ENCODE measurements at places on chromosomes 3 and 15.

DNA sequence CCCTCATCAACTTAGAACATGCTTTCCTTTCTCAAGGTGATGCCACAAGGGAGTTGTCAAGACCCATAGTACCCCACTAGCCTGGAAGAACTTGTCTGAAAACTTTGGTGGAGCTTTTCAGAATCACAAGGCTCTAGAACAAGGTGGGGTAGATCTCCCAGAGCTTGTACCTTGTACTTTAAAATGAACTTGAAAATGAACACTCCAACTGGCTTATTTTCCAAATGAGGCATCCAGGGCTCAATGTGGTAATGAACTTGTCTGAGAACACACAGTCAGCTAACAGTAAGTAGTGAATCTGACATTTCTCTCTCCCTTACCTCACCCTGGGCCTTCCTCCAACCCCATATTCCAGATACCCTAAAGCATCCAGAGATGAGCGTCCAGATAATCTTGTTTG lies 81.8 kb upstream of the THBS1 start:
- DNase-seq, result peak; percentile 17

- peak; percentile 96 for DNase-seq
Measured at GRCh38 chr3:171028779-171029232, 2.3 kb upstream of the SLC2A2 start.

- no peak for DNase-seq
Measured at GRCh38 chr3:57012847-57013246, 47.6 kb upstream of the SPATA12 start.

- peak; percentile 72 for DNase-seq
Measured at GRCh38 chr3:179324270-179324754, 1.5 kb downstream of the ZNF639 start.

DNA sequence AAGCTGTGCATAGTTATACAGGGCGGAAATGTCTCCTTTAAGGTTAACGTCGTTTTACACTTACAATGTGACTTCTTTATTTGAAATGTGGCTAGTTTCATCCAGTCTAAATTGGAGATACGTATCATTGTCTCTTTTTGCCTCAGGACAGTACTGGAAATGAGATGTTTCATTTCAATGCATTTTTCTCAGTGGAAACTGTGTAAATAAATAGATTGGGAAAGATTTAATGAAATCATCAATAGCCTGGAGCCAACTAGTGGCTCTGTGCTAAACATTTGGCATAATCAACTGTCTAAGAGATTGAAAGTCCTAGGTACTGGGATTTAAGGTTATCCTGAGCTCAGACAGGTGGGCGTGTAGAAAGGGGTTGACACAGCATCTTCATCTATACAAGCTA lies 691.5 kb upstream of the CCDC54 start:
- no peak for DNase-seq

DNA sequence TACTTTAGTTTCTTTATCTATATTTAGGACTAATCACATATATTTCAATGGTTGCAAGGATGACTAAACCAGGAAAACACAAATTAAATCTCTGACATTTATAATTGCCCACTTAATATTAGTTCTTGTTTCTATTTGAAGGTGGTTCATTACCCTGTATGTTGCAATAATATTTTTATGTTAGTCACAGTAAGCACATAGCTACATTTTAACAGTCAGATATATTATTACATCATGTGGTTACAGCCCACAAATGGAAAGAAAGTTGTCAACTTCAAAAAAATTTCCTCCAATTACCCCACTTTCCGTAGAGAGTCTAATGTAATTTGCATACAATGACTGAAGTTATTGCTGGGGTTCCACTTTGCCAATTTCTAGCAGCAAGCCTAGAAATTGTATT lies 114.6 kb downstream of the TUSC7 start:
- no peak for DNase-seq

DNA sequence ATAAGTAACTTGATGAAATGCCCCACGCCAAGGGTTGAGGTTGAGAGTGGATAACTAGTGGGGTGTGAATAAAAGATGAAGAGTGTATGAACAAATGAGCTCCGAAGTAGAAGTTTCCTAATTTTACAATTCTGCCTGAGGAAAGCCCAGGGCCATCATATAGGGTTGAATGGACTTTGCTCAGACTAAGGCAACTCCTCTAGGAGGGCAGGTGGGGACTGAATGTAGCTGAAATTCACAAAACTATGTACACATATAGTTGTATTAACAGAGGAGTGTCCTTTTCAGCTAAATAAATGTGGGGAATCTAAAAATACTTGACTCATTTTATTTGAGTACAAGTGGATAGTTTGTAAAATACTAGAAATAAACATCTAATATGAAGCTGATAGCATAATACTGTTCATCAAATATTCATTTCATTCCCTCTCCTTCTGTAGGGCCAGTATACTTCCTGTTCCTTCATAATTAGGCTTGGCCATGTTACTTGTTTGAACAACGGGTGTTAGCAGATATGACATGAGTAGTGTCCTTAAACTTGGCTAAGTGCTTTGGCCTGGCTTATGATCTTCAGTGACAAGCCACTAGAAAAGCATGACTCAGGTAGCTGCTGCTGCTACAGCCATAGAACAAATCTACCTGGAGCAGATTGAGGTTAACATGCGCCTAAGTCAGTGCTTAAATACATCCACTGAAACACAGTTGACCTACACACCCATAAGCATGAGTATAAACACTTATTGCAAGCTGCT lies 26.5 kb downstream of the PLSCR1 start:
- DNase-seq, result no peak

DNA sequence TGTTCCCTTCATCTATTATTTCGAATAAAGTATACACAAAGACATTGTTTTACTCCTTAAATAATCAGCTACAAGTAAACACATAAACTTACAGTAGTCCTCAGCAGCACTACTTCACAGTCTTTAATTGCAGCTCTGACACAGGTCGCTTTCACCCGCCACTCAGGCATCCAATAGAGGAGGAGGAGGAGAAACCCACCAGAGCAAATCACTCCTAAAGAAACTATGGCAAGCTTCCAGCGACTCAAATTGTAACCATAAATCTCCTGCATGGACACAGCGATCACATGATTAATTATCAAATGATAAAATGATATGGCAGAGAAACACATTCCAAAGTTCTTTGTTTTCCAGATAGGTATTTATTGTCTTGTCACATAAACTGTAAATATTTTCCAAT lies 26.2 kb downstream of the ATP13A3 start:
- DNase-seq, result no peak

DNA sequence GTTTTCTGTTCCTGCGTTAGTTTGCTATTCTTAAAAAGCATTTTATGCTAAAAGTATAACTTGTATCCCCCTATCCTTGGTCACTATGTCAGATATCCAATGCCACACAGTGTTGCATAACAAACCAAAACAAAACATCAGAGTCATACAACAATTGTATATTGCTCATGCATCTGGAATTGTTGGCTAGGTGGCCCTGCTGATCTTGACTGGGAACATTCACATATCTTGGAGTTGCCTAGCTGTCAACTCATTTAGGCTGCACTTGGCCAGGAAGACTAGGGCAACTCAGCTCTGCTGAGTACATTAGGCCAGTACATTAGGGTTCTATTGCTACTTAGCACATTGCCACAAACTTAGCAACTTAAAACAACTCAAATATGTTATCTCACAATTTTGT lies 706.5 kb upstream of the UBE2E2 start:
- DNase-seq, result no peak

GRCh38 chr3:106058475-106058874 lies 189.7 kb upstream of the CBLB start:
- no peak for DNase-seq

GRCh38 chr3:118412503-118412902 lies 622.1 kb downstream of the IGSF11 start:
- DNase-seq, result no peak

- peak; percentile 70 for DNase-seq
Measured at GRCh38 chr3:56119575-56120349, 348.5 kb downstream of the ERC2 start.

- DNase-seq, result peak; percentile 98
Measured at GRCh38 chr15:55221090-55222011, 24.6 kb upstream of the RSL24D1 start.

DNA sequence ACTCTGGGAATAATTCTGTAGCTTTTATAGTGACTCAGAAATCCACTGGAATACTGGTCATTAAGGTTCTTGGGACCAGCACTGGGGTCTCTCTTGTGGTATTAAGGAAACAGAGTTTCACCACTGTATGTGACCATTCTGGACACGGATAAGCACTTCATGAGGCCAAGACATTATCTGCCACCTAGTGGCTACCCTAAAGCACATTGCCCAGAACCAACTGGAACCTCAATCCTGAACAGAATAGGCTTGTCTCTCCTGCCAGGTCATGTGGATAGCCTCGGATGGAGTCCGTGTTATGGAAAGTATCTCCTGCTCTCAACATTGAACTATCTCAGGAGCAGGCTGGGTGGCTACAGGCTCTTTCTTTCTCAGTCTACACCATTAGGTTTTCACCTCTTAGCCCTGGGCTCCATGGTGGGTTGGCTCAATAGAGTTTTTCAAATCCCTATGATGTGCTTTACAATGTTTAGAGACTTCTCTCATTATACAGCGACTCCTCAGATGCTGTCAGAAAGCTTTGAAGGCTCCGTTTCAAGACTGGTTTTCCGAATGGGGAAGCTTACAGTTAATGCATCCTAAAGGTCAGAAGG lies 167.6 kb upstream of the ST8SIA2 start:
- no peak for DNase-seq

DNA sequence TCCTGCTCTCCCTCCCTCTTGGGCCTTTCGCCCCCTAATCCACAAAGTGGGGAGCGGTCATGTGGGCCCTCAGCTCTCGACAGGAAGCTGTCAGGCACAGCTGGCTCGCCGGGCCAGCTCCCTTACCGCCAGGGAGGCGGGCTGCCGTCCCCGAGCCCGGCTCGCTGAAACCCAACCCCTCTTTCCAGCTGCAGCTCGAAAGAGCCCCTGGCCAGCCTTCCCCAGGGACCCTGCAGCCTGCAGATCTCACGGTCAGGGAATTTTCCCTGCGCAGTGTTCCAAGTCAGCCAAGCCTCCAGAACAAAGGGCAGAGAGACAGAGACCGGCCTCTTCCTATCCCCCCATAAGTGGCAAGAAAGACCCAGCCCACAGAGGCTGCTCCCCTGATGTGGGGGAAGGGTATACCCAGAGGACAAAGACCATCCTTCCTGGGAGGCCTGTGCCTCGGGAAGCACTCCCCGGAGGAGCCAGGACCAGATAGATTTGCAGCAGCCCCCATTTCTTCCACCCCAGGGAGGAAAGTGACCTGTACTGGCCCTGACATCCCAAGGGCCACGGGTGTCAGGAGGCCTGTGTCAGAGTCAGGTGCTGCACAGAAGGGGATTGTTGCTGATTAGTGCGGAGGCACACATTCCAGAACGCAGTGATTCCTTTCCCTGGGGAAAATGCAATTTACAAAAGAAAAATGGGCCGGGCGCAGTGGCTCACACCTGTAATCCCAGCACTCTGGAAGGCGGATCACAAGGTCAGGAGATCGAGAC lies 32.6 kb downstream of the MAGEF1 start:
- no peak for DNase-seq

DNA sequence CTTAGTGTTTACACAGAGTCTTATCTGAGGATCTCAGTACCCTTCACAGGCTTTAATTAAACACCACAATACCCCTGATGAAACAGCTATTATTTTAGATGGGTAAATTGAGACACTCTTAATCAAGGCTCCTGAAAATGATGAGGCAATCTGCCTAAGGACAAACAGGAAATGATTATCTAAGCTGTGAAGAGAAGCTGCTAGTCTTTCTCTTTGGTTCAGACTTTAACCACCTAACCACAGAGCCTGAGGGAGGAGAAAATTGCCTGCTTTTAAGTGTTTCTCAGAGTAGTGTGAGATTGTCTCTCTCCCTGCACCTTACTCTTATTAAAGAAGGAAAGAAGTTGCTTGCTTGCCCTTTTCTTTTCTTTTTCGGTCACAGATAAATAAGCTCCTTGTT lies 364.3 kb upstream of the ADAMTS9 start:
- peak; percentile 19 for DNase-seq

GRCh38 chr3:176766862-176767261 lies 430.4 kb downstream of the TBL1XR1 start:
- DNase-seq, result no peak

GRCh38 chr15:59453474-59454215 lies 15.7 kb downstream of the FAM81A start:
- DNase-seq, result no peak

- DNase-seq, result peak; percentile 15
Measured at GRCh38 chr15:47736143-47736786, 19.0 kb downstream of the SEMA6D start.

GRCh38 chr3:73955494-73956070 lies 330.8 kb upstream of the PDZRN3 start:
- no peak for DNase-seq

DNA sequence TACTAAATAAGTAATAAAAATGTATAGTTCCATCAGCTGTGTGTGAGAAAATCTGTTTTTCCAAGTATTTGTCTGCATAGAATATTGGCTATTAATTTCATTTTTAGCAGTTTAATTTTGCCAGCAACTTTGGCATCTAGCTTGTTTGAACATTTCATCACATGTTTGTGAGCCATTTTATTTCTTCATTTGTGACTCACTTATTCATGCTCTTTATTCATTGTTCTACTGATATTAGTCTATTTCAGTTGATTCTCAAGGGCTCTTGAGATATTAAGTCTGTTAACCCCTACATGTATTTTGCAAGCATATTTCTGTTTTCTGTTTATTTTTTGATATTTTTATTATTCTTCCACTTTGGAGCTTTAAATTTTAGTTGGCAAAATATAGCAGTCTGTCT lies 74.0 kb upstream of the PHLDB2 start:
- DNase-seq, result no peak

DNA sequence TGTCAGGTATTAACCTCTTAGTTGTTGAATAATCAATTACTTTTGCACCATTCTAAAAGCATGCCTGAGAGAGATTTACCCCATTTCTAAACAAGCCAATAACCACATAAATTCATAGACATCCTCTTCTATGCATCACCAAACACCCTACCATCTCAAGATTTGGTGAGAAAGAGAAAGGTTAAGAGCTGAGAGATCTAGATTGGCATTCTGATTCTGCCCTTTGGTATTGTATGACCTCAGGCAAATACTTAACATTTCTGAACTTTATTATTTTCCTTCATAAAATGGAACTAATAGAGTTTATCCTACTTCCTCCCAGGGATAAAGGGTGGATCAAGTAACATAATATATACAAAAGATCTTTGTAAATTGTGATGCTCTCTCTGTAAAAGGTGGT lies 146.5 kb upstream of the MME start:
- DNase-seq, result no peak

- no peak for DNase-seq
Measured at GRCh38 chr3:128271536-128272332, 118.5 kb downstream of the EEFSEC start.

- peak; percentile 0 for DNase-seq
Measured at GRCh38 chr3:192122832-192123594, 604.3 kb downstream of the FGF12 start.

GRCh38 chr15:69951898-69952555 lies 145.7 kb downstream of the TLE3 start:
- peak; percentile 51 for DNase-seq

DNA sequence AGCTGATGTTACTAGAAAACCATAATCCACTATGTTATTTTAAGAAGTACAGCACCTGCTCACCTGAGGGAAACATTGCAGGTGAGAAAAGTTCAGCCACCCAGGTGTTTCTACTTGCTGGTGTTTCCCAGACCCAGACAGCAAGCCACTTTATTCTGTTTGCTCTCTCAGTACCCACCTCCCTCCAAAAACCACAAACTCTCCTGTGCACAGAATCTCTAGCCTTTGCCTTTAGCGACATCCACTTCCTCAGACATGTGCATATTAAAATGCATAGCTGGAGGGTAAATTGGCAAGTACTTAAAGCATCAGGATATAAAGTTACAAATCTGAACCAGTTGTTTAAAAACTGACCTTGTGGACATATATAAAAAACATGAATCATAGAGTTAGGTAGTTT lies 36.7 kb downstream of the VGLL3 start:
- no peak for DNase-seq

GRCh38 chr3:14146381-14147065 lies 21.7 kb downstream of the TMEM43 start:
- DNase-seq, result no peak

Measured in iris pigment epithelial cell (primary cell).